ENCODE measurements at places on chromosomes 12 and 14.
A peak's percentile ranks its signal among the peaks of the same experiment; 100 is the strongest.

DNA sequence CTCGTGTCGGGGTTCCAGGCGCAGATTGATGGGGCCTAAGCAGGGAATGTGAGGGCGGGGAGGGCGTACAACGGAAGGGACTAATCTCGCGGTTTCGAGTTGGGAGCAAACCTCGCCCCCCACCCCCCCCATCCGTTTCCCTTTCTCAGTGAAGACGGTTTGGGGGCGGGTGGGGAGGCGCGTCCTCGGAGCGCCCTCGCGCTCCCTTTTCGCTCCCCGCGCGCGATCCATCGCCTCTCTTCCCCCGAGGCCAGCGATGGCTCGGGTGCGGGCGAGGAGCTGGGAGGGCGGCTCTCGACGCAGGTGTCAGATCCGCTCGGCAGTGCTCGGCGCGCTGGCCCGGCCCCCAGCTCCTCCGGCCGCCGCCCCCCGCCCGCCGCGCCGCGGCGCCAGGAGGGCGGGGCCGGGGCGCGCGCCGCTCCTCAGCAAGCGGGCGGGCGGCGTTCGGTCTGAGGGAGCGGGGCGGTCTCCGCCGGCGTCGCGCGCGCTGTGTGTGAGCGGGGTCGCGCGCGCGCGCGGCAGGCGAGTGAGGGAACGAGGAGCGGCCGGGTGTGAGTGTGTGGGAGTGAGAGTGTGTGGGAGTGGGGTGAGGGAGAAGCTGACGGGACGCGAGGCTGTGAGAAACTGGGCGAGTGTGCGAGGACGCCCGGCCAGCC lies at the start of gene RIMKLB:
TSS of gene RIMKLB (plus strand) at position 516 of the 656 bp plus-strand sequence. CDS start 15,876 bp downstream, outside the sequence.
- DNase-seq: peak; percentile 81

- DNase-seq: no peak
Measured at GRCh38 chr12:46233423-46233822, 35.4 kb downstream of the SLC38A1 start.

- DNase-seq: no peak
Measured at GRCh38 chr12:121184984-121185889, 24.7 kb upstream of the P2RX4 start.

DNA sequence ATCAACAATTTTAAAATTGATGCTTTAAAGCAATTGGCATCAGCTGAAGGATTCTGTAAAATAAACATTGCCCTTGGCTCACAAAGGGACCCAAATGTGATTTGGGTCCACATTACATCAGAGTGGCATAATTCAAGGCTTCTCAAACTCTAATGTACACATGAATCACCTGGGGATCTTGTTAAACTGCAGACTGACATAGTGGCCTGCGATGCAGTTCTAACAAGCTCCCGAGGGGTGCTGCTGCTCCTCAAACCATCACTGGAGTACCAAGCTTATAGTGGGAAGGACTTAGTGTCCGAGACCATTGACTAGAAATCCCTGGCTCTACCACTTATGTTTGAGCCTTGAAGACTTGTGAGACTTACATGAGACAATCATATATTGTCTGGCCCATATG lies 31.8 kb upstream of the DNM1L start:
- DNase-seq: no peak

- DNase-seq: no peak
Measured at GRCh38 chr14:105458571-105458970, 16.1 kb upstream of the CRIP2 start.

DNA sequence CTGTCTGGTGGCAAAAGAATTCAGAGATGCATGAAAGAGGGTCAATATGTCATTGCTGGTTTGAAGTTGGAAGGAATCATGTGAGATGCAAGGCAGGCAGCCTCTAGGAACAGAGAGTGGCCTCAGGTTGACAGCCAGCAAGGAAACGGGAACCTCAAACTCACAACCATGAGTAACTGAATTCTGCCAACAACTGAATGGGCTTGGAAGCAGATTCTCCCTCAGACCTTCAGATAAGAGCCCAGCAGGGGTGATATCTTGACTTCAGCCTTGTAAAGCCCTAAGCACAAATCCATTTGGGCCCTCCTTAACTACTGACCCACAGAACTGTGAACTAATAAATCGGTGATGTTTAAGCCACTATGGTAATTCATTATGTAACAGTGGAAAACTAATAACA lies 35.8 kb downstream of the USP15 start:
- DNase-seq: no peak

DNA sequence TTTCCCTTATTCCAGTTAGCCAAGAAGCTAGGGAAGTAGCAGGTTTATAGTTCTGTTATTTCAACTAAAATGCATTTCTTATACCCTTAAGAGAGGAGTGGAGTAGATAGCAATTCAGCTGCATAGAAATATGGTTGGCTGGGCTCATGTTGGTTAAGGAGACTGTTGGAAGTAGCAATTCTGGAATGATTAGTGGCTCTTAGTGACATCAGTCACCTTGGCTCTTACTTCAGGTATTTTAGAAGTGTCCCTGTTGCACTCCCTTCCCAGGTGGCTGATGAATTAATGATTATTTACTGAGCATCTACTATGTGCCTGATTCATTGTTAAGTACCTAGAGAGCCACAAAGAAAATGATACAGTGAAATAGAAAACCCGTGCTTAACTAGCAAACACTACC lies 128.1 kb downstream of the MGST1 start:
- no peak for DNase-seq

DNA sequence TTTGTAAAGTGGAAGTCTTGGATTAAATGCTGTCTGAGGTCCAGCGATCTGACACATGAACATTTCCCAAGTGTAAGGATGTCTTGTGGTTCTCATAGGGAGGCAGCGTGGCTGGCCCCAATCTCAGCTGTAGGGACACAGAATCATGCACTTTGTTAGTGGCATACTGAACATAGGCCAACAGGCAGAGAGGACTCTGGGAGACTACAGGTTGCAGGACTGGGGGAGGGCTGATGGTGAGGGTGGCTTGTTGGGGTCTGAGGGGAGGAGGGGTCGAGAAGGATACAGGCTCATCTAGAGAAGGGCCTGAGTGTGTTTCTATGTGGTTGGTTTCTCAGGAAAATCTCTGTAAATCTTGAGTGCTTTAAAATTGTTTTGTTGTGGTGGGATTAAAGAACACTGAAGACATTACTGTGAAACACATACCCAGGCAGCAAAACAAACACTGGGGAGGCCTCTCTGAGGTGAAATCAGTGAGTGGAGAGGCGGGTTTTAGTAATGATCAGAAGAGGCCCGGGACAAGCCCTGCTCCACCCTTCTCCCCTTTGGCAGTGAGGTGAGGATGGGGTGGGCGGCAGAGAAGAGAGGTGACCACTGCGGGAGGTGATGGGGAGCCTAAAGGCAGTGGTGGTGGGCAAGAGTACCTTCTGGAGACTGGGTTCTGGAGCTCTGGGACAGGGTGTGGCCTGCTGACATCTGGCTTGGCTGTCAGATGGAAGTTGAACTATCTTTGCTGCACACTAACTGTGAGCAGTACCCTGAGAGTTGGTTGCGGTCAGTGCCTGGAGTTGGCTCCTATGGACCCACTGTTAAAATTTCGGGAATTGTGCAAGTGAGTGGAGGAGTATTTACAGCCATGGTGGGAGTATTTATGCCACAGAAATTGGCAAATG lies 3.3 kb downstream of the NYNRIN start:
- DNase-seq: no peak

DNA sequence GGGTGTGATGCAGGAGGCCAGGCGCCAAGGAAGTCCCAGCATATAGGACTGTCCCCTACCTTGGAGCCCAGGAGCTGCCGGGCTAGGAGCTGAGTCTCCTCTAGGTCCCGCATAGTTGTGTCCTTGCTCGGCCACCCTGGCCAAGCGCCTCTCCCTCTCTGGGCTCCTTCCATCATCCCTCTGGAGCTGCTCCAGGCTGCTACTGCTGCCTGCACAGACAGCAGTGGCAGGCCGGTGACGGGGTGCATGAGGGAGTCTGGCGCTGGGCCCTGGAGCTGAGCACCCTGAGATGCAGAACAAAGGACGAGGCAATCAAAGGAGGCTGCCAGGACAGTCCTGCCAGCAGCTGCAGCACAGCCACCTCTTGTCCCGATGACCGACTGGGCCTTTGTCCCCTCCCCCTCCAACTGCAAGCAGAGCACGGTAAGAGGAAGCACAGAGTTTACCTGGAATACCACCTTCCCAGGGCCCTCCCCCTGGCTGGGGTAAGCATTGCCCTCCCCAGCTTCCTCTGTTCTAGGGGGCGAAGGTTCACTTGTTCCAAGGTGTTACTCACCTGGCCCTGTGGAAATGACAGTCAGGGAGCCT lies 10.4 kb downstream of the DTX1 start:
- no peak for DNase-seq

GRCh38 chr12:49825971-49826421 lies 2.2 kb downstream of the NCKAP5L start:
- DNase-seq: no peak

GRCh38 chr14:97420211-97420610 lies 623.0 kb downstream of the VRK1 start:
- no peak for DNase-seq

DNA sequence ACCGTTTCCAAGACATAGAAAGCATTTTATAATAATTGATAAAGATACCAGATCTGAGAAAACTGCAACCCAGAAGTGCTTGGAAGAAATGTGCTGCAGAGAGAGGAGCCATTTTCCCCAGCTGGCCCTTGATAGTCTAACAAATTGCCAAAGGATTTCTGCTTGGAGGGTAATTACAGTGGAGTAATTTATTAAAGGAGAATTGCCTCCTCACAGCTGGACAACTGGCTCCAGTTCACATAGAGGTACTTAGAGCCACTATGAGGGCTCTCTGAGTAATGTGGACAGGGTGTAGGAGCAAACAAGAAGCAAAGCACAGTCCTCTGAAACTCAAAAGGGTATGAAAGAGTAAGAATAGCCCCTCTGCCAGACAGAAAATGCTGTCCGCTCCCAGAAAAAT lies 335.6 kb downstream of the SYT1 start:
- no peak for DNase-seq

- no peak for DNase-seq
Measured at GRCh38 chr14:24207625-24208024, 2.1 kb downstream of the TSSK4 start.

- no peak for DNase-seq
Measured at GRCh38 chr12:38465020-38465419, 148.4 kb downstream of the ALG10B start.

GRCh38 chr12:22268973-22269372 lies 65.5 kb downstream of the ST8SIA1 start:
- no peak for DNase-seq

GRCh38 chr12:97805146-97805545 lies 342.5 kb downstream of the RMST start:
- no peak for DNase-seq

DNA sequence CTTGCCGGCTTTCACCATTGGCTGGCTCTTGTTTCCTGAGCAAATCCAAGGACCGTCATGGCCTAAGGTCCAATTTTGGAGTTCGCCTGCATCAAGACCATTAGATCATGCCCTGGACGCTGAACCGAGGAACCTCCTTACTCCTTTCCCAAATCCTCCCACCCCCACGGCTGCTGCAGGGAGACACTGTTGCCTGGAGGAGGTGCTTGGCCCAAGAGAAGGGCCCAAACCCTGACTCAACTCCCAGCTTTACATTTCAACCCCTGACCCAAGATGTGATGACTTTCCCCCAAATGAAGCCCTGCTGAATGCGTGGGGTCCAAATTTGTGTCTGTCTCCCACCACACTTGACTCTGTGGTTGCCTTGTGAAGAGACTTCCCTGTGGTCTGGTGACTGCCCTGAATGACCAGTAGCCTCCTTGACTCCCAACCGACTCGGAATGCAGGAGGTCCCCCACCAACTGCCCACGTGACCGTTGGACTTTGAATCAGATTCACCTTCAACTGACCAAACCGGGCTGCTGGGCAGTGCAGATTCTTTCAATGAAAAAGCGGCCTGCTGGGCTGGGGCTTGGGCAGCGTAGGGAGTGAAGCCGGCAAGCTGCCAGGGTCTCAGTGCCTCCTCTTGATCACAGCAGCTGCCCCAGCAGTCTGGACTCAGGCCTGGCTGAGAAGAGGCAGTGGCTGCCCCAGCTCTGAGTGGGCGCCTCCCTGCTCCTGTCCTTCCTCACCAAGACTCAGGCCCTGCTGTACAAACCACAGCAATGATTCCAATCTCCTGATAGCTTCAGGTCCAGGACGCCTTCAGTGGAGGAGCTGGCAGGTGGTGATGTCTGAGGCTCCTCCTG lies 46.7 kb upstream of the OASL start:
- DNase-seq: no peak

- DNase-seq: no peak
Measured at GRCh38 chr14:69754487-69754886, 12.5 kb upstream of the SRSF5 start.

DNA sequence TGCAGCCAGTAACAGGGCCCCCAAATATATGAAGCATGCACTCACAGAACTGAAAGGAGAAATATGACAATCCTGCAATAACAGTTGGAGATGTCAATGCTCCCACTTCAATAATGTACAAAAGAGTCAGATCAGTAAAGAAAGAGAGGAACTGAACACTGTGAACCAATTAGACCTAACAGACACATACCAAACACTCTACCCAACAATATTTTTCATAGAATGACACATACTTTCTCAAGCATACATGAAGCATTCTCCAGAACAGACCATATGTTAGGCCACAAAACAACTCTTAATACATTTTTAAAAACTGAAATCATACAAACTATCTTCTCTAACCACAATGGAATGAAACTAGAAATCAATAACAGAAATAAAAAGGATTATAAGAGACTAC lies 80.2 kb downstream of the ELK3 start:
- no peak for DNase-seq

DNA sequence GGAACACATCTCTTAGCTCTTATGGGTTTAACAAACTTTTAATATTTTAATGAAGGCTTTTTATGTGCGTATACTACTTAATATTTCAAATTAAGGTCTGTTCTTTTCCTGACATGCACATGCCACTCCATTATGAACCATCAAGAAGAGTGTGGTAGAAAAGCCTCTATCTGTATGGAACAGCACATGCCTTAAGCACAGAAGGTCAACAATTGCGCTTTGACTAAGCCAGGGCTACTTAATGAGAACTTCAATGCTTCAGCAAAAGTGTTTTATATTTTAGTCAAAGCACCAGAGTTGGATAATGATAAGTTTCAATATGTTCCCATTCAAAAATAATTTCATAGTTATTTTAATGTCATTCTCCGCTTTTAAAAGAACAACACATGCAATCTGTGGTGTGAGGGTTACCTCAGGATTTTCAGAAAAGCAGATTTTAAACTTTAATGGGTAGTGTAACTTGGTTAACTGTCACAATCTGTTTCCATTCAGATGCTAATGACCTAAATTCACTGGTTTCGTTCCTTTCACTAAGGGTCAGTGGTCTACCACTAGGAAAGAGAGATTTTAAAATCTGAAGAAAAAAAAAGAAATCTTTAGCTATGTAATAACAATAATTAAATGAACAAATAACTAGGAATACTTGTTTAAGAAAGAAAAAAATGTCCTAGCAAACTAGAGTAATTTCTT lies 193.4 kb upstream of the NOVA1 start:
- DNase-seq: no peak

All from MG63 (cell line).